Endothelial cell (in vitro differentiated cells): ENCODE measurements at places on chromosomes 7 and 10. TPM values are rescaled to one million over a fixed set of nuclear protein-coding genes. Genes with fewer than 3 reads are reported as not detected.
A peak's percentile ranks its signal among the peaks of the same experiment; 100 is the strongest.

The SLC16A12 gene
- total RNA-seq = 0.21 TPM

The WNT2 gene
- 0.41 TPM for total RNA-seq

DNA sequence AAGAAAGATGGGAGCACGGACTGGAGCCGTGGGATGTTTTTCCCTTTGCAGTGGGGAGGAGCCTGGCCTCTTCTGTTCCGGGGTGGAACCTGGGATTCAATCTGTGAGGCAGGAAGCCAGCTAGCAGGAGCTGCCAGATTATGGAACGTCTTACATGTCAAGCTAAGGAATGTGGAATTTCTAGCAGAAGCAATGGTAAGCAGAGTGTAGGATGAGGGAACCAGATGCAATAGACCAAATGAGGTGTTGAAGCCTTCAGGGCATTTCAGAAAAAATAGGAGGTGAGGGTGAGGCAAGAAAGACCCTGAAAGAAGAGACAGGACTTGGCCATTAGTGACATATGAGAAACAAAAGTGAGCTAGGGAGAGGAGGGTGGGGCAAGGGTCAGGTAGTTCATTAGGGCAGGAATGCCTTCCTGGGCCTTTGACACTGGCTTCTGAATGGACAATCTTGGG, 105.5 kb downstream of the CHN2 start:
- no peak for DNase-seq

The CYP26A1 gene
- total RNA-seq = 0.64 TPM

- DNase-seq = no peak
These were observed 468.7 kb downstream of the KCNMA1 start for GRCh38 chr10:77168861-77169260.

- no peak for DNase-seq
These were observed 54.8 kb downstream of the DGKI start for GRCh38 chr7:137791930-137792329.

- DNase-seq = no peak
These were observed 90.9 kb upstream of the NRBF2 start for GRCh38 chr10:63042256-63042655.

- no peak for DNase-seq
These were observed 29.0 kb upstream of the MGMT start for GRCh38 chr10:129438024-129438423.

The ZNF365 gene
- not detected for total RNA-seq

The COBL gene
- 1.8 TPM for total RNA-seq

DNA sequence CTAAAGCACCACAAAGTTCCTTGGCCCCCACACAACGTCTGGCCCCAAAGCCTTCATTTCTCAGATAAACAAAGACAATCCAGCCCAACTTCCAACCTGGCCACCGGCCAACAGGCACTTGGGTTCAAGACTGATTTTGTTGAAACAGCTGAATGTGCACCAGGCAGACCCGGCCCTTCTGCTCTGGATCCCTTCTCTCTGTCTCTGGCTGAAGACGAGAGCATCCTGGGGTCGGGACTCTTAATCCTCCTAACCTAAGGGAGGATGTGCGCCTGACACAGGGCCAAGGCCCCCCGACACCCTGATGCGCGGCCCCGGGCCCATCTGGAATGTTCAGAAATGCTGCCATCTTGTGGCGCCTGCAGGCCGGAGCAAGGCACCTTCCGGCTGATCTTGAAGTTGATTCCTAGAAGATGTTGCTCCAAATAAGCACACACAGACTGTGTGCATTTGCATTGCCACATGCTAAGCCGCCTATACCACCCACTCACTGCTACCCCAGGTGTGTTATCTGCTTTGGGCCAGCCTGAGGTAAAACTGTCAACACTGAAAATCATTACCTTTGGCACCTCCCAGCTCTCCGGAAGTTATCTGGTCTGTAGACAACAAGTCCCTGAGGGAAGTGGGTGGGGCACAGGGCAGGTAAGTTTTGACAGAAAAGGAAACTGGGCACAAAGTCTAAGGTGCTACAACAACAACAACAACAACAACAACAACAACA, 98.4 kb upstream of the HABP2 start:
- peak; percentile 59 for DNase-seq

The LRIT1 gene
- not detected for total RNA-seq

GRCh38 chr7:151175793-151176311, 8.4 kb upstream of the GBX1 start:
- DNase-seq = no peak

- DNase-seq = no peak
These were observed 219.0 kb downstream of the DIP2C start for GRCh38 chr10:470339-471003.

The HOXA10 gene
- total RNA-seq = not detected

- DNase-seq = no peak
These were observed 289.0 kb downstream of the TWIST1 start for GRCh38 chr7:18828260-18828993.

- no peak for DNase-seq
These were observed 297.2 kb downstream of the C7orf25 start for GRCh38 chr7:42614636-42615035.

DNA sequence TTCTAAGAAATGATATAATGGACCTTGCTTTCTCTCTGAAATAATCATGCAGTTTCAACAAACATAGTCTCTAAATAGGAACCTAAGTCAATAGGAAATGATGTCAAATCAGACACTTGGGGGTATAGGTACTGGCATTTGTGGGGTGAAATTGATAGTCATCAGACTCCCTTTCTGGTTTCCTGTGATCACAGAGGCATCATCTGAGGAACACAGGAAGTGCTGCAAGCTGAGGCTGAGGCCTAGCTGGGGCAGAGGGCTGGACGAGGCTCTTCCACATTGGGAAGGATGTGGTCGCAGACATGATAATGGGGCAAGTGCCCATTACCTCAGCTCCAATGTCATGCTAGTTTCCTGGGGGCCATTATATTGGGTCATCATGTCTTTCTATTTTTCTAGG, 33.5 kb upstream of the TARP start:
- no peak for DNase-seq

- DNase-seq = no peak
These were observed 76.6 kb downstream of the AMPH start for GRCh38 chr7:38554586-38554985.

DNA sequence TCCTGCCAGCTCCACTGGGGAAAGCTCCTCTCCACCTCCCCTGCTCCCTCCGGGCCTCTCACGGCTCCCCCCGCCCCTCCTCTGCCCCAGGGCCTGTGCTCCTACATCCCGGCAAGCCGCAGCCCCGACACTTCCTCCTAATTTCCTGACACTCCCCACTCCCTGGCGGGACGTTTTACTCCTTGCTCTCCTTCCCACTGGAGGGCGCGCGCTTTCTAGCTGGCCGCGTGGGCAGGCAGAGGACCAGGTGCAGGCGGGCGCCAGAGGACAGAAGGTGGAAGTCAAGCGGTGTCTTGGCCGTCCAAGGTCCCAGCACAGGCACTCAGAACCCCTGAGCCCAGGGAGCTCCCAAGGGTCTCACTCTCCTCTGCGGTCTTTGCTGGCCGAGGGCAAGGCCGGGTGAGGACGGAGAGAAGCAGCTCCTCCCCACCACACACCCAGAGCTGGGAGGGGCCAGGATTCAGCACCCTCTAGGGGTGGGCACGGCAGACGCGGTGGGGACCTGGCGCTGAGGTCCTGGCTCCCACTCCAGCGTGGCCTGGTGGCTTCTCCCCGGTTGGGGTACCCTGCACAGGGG, 19.1 kb downstream of the ADAM8 start:
- DNase-seq = peak; percentile 57

The FAM170B gene
- total RNA-seq = not detected

The MAP3K8 gene
- total RNA-seq = 6.2 TPM

The AEBP1 gene
- 22.2 TPM for total RNA-seq

DNA sequence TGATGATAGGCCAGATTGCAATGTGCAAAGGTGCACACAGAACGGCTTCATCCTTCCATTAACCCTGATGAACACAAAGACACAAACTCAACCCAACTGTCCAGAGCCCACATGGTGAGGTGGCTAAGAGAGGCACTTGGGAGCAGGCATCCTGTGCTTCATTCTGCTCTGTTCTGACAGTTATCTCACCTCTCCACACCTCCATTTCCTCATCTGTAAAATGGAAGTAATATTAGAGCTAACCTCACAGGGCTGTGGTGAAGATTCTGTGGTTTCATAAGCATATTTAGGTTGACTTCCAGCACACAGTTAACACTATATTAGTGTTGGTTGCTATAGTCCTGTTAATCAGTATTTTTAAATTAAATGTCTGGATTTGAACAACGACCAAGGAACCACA, 126.3 kb downstream of the TAX1BP1 start:
- no peak for DNase-seq

DNA sequence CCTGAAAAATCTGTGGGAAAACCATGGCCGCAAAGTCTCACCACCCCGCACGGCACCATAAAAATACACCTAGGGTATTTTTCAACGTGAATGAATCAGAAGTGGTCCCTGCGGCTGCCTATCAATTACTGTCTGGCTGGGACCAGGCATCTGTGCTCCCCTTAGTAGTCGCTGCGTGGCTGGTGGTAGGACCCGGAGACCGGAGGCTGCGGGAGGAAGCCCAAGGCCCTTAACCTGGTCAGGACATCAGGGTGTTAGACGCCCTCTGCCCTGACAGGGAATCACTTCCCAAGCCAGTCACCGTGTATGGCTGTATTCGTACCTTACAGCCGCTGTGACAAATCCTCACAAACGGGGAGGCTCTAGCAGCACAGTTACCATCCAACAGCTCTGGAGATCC, 141.5 kb upstream of the PPP2R2D start:
- no peak for DNase-seq

GRCh38 chr10:17041626-17042520, 87.7 kb downstream of the CUBN start:
- no peak for DNase-seq

The GALNT17 gene
- total RNA-seq = 0.38 TPM
